Stimulated activated CD4-positive, alpha-beta T cell treated with anti-CD3 and anti-CD28 coated beads, Interleukin-15, amount 100 ng/mL, for 1 hour (primary cell): ENCODE measurements at places on chromosomes 12 and 14.

- DNase-seq: no peak
These were observed 19.0 kb downstream of the C12orf71 start for GRCh38 chr12:27063250-27063851.

GRCh38 chr14:94364964-94365363 is 23.4 kb downstream of the SERPINA1 start:
- DNase-seq: no peak

- no peak for DNase-seq
These were observed 187.2 kb downstream of the TTC8 start for GRCh38 chr14:89011355-89012281.

GRCh38 chr14:70642303-70643235 is 853 bp downstream of the TTC9 start:
- DNase-seq: no peak

- no peak for DNase-seq
These were observed 227.2 kb downstream of the DACT1 start for GRCh38 chr14:58864751-58865513.

- DNase-seq: no peak
These were observed 1.5 kb downstream of the BMAL2 start for GRCh38 chr12:27334042-27334720.

DNA sequence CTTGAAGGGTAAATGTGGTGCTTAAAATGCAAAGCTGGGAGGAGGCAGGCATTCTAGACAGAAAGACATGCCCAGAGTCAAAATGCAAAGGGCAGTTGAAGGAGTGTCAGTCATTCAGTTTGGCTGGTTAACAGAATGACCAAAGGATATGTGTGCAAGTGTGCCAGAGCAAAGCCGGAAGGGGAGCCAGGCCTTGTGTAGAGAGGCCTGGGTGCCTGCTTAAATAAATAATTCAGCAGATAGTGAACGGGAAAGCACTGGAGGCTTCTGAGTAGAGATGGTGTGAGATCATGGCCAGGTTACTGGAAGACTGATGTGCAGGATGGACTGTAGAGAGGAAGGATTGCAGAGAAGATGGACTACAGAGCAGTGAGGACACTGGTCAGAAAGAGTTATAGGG is 244.9 kb downstream of the PRKD1 start:
- DNase-seq: no peak

DNA sequence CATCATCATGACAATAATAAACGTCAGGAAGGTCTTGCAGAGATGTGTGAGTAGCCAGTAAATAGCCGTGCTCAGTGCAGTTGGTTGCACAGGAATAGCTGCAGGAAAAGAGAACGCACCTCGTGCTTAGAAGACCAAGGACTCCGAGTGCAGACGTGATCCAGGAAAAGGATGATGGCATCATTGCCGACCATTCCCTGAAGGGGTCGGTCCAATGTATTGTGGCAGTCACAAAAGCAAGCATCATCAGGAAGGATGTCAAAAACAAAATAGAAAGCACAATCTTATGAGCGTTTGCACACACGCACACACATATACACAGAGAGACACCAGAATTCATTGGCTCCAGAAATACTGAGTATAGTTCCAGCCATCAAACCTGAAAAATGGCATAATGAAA is 12.8 kb downstream of the DUSP6 start:
- DNase-seq: no peak

- DNase-seq: no peak
These were observed 79.2 kb downstream of the TBC1D30 start for GRCh38 chr12:64903479-64904152.

- DNase-seq: no peak
These were observed 128.8 kb upstream of the OR4E1 start for GRCh38 chr14:21802441-21802840.

- no peak for DNase-seq
These were observed 21.7 kb downstream of the TRAF3 start for GRCh38 chr14:102798926-102799325.

DNA sequence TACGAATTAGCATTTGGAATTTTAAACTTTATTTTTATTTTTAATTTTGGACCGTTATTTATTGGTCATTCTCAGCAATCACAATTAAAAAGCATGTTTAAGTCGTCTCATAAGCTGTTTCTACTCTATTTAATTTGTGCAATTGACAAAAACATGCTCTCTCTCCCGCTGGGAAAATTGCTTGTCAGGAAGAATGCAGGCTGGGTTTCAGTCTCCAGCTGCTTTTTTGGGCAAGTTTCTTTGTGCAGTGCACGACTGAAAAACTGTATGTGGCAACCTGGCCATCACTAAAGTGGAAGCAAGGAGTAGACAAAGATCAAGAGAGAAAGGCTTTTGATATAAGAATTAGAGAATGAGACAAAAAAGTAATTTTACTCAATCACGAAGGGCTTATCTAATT is 941.5 kb upstream of the MDGA2 start:
- DNase-seq: no peak

GRCh38 chr12:76470028-76470939 is 89.3 kb downstream of the OSBPL8 start:
- no peak for DNase-seq

GRCh38 chr14:69712599-69713088 is 54.3 kb upstream of the SRSF5 start:
- DNase-seq: no peak

DNA sequence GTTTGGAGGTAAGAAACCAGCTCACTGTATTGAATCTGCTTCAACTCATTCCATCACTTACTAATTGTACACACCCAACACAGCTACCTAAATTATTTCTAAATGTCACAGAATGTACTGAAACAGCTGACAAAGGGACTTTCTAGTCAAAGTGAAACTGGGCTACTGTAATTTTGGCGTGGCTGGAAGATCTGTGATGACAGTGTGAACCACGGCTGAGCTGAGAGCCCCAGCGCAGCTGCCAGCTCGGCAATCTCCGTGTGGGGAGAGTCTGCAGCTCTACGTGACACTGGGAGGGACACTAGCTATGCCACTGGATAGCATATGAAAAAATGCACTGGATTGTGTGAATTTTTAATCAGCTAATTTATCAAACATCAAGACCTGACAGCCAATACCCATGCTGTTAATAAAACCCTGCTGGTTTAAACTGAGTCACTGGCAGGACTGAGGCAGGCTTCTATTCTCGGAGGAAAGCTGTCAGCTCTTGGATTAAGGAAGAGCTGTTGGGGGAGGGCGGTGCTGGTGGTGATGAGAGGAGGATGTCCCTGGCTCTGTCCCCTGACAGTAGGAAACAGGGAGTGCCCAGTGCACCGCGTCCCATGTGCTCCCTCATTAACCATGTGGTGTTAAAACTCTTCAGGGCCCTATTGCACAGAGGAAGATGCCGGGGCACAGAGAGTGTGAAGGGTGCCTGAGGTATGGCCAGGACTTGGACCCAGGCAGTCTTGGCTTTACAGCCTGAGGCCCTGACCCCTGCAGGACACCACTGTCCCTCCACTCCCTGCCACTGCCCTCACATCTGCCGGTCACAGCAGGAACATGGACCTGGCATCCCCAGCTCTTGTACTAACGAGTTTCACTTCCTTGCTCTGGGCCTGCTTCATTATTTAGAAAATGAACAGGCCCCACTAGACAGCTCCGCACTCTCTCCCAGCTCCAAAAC is 13.3 kb downstream of the SLC15A4 start:
- no peak for DNase-seq

DNA sequence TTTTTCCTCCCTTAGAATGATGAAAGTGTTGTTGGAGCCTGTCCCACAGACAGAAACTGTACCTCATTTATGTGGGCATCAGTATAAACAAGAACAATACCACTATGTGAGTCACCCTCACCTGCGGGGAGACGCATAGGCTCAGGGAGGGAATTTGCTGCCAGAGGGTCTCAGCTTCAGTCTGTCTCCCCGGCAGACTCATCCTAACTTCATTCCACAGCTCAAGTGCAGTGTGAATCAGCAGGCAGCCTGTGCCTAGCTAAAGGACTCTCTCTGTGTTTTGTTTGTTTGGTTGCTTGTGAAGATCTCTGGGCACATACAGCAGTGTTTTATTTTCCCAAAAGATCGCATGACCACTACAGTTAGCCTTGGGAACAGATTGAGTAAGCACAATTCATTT is 98.9 kb downstream of the PRKCH start:
- DNase-seq: no peak

- no peak for DNase-seq
These were observed 122.0 kb upstream of the EGLN3 start for GRCh38 chr14:34072921-34073320.

DNA sequence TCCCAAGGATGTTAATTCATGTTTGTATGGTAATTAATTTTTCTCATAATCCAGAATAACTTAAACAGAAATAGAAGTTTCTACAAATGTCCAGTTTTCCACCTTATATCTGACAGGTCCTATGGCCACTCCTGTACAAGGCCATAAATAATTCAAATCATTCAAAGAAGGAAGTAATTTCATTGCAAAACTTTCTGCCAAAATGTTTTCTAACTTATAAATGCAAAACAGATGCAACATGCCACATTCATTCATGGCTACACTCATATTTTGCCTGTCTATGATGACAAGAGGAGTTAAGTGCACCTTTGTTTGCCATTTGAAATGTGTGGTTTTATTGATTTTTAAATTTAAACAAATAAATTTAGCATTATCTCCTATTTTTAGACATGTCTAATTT is 34.4 kb downstream of the ITPR2 start:
- no peak for DNase-seq

DNA sequence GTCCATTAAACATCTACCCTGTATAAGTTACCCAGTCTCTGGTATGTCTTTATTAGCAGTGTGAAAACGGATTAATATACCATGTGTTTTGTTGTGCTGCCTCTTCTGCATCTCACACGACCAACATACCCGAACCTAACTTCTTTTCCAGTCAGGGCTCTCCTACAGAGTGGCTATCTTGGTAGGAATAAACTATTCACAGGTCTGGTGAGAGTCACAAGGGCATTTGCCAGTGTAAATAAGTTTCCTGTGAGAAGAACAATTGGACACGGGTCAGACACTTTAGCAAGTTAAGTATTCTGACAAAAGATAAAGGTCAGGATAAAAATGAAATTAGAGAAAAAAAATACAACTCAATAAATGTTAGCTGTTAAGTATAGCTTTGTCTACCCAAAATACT is 60.9 kb downstream of the MYF5 start:
- DNase-seq: no peak

DNA sequence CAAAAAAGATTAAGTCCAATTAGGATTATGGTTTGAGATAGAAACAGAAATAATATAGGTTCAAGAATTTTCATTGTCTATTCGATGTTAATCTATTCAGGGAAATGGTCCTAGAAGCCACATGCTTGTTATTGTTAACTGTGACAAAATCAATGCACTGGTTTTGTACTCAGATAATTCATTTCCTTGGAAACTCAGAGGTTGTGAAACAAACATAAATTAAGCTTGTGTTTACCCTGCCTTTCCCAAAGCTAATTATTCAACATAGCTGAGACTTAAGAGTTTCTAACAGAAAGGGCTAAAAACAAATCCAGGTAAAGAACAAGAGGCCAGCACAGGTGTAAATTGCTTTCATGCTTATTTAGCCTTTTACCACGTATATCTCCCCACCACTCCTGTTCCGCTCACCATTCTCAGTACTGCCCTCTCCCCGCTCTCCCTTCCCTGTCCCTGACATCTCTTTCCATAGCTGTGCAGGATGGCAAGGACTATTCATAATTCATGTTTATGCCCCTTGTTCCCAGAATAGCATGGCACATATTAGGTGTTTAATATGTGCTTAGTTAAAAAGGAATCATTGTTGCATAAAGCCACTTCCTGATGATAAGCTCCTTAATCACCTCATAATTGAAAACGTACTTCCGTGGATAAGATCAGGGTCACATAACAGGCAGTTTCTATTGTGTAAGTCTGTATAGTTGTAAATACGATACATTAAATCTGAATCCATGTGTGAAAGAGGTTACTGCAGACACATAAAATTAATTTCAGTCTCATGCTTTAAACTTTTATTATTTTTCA is 131.8 kb upstream of the USP15 start:
- no peak for DNase-seq

DNA sequence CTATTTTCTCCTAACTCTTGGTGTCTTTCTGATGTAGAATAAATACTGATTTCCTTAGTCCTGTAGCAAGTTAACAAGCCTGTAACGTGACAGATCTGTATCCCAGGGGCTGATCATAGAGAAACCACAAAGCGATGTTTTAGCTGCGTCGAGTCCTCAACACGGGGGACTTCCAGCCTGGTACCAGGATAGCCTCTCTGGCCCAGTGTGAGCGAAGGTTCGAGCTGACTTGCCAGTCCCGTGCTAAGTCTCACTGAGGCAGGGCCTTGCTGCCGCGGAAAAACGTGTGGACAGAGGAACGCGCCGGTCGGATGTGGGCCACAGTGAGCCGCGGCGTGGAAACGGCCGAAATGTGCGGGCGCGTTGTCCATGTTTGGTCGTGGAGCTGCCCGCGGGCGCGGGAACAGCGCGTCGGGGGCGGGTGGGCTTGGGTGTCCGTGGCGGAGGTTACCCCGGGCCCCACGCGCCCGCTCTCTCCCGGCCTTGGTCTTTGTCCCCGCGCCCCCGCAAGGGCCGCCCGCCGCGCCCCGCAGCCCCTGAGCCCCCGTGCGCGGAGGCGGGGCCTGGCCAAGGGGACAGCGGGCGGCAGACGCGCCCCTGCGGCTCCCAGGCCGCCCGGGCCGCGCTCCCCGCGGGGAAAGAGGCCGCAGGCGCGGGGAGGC is 531 bp upstream of the EML1 start:
- DNase-seq: no peak

GRCh38 chr14:83441801-83442200 is 1908.1 kb upstream of the SEL1L start:
- DNase-seq: no peak

GRCh38 chr14:57212919-57213318 is 55.8 kb downstream of the EXOC5 start:
- no peak for DNase-seq

DNA sequence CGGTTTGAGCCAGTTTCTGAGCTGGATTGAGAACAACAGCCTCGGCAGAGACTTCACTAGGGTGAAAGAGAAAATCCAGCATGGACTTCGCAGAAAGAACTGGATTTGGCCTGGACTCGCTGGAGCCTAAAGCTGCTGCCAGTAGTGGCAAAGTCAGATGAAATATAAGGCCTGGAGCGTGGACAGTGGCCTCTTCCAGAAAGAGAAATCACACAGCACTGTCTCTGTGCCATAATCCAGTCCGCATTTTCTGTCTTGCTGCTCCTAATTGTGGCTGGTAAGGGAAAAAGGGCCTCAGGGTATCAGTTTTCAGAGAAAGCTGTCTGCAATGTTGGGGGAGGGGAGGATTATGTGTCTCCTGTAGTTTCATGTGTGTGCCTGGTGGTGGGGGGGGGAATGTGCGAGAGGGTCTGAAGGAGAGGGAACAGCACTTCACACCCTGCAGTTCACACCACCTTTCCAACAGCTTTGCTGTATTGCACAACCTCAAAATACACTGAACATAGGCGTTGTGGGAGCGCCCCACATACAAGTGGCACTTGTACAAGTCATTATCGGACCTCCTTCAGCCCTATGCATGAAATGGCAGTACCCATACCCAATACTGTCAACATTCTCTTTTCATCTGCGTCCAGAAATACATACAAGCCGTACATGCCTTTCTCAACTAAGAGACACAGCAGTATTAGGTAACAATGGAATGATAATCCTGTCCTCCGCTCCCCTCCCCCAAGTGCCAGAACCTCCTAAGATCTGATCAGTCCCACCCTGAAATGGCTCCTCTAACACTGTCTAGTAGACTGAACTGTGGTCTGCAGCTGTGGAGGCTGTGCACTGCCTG is 107.5 kb upstream of the ATF7IP start:
- peak; percentile 61 for DNase-seq
